ENCODE measurements at places on chromosomes 1 and 21.
A peak's percentile ranks its signal among the peaks of the same experiment; 100 is the strongest.

DNA sequence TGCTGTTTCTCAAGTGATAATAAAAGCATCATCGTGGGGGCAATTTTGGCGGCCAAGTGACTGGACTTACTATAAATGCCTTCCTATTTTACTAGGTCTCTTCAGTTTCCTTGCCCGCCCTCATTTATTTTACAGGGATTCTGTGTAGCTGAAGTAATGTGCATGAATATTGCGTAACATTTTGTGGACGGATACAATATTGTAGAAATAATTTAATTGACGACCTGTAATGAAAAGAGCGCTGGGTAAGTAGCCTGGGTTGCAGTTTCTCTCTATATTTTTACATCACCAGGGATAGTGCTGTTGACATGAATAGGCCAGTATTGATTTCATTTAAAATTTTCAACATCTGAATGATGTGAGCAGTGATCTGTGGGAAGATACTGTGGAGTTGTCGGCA is 28.1 kb upstream of the LMO4 start:
- H3K27ac ChIP-seq = no peak overlapping the region
- no peaks in the 10 kb centered on the region for H3K4me1 ChIP-seq
- ATAC-seq = no peak
- no peak overlapping the region for H3K4me3 ChIP-seq
- H3K36me3 ChIP-seq = no peaks in the 10 kb centered on the region

GRCh38 chr1:32714277-32714676 is 11.7 kb upstream of the SYNC start:
- H3K27ac ChIP-seq = no peak overlapping the region
- H3K36me3 ChIP-seq = no peaks in the 10 kb centered on the region
- H3K4me1 ChIP-seq = no peaks in the 10 kb centered on the region
- no peaks in the 10 kb centered on the region for H3K27me3 ChIP-seq

DNA sequence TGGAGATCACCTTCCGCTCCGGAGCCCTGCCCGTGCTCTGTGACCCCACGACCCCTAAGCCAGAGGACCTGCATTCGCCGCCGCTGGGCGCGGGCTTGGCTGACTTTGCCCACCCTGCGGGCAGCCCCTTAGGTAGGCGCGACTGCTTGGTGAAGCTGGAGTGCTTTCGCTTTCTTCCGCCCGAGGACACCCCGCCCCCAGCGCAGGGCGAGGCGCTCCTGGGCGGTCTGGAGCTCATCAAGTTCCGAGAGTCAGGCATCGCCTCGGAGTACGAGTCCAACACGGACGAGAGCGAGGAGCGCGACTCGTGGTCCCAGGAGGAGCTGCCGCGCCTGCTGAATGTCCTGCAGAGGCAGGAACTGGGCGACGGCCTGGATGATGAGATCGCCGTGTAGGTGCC is 9.6 kb downstream of the SPATA46 start:
- no peak overlapping the region for H3K27ac ChIP-seq
- H3K4me3 ChIP-seq = peak overlapping the region; percentile 42
- H3K4me1 ChIP-seq = no peaks in the 10 kb centered on the region
- peaks cover 26% of the 10 kb centered on the region for H3K36me3 ChIP-seq

DNA sequence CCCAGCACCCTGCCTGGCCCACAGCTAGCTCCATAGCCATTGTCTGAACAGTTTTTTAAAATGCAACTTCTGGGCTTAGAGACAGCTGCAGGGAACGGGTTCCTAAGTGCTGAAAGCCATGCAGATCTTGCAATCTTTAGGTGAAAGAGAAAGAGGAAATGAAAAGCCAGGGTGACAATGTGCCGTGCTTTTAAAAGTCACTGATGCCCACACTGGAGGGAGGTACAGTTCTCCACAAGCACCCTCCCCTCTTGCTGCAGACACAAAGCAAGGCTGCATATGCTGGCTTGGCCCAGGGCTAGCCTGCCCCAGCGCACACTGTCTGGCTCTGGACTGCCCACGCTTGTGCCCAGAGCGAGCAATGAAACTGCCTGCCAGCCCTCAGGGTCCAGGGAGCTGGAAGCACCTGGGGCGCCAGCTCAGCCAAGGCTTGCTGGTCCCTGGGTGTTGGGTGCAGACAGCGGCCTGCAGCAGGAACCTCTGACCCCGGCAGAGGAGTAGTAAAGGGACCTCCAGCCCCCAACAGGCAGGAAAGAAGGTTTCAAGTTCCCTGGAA is 70.4 kb downstream of the AJAP1 start:
- no peak for ATAC-seq
- no peak overlapping the region for H3K4me3 ChIP-seq
- H3K27me3 ChIP-seq = peaks cover 43% of the 10 kb centered on the region
- no peaks in the 10 kb centered on the region for H3K36me3 ChIP-seq

DNA sequence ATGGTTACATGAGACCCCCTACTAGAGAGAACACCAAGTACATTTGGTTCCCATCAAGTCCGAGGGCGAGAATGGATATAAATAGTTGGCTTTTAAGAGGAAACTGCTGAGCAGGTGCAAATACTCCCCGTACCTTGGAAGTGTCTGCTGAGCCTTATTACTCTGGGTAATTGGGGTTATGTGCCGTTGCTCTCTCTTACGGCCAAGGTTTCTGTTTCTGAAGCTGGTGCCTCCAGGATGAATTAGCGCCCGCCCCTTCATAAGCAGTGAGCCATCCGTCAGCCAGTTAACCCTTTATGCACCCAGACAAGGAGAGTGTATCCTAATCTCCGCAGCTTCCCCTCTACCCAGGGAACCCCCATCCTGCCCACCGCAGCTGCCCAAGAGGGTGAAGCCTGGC is 90.4 kb upstream of the AJAP1 start:
- no peaks in the 10 kb centered on the region for H3K36me3 ChIP-seq
- ATAC-seq = no peak
- H3K27ac ChIP-seq = no peak overlapping the region
- peaks cover 85% of the 10 kb centered on the region for H3K27me3 ChIP-seq

DNA sequence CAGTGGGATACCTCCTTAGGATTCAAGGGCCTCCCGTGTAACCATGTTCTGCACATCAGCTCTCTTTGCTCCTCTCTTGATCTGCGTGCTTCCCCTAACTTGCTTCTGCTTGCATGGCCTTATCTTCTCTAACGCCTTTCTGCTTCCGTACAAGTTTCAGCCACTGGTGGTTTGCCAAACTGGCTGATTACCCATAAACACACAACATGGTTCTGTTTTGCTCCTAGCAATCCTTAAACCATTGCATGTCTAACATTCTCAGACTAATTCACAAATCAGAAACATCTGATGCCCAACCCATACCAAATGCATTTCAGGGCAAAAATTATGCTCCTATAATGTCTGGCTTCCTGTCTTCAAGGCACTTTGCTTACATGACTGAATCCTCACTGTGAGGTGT is 166.4 kb downstream of the PBX1 start:
- H3K36me3 ChIP-seq = no peaks in the 10 kb centered on the region

GRCh38 chr1:119091618-119092017 is 48.8 kb downstream of the WARS2 start:
- H3K27me3 ChIP-seq = no peaks in the 10 kb centered on the region
- no peak for ATAC-seq
- no peaks in the 10 kb centered on the region for H3K4me1 ChIP-seq
- no peak overlapping the region for H3K4me3 ChIP-seq
- no peak overlapping the region for H3K27ac ChIP-seq

GRCh38 chr1:172775606-172776005 is 116.7 kb downstream of the FASLG start:
- H3K27me3 ChIP-seq = no peaks in the 10 kb centered on the region
- H3K27ac ChIP-seq = peak overlapping the region; percentile 68
- no peak overlapping the region for H3K4me3 ChIP-seq
- no peaks in the 10 kb centered on the region for H3K36me3 ChIP-seq
- H3K4me1 ChIP-seq = no peaks in the 10 kb centered on the region

DNA sequence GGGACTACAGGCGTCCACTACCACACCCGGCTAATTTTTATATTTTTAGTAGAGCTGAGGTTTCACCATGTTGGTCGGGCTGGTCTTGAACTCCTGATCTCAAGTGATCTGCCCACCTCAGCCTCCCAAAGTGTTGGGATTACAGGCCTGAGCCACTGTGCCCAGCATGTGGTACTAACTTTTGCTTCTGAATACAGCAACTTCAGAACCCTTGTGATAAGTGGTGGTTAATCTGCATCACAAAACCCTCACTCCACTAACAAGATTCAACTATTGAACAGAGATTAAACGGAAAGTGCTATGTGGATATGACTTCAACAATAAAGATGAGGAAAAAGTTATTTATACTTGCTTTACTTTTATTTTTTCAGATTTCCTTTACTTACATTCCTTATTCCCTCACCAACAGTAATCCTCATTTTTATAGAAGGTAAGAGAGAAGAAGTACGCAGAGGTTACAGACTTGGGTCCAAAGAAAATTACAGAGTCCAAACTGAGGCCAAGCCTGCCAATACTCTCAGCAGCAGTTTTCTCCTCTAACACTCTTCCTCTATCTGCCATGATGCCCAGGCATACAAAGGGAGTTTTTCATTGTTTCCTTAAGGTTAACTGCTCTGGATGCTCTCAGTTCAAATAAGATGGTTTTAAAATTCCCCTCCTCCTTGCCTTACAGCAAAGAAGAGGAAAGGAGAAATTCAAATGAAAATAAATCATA is 44.3 kb downstream of the SLC16A1 start:
- H3K27me3 ChIP-seq = no peaks in the 10 kb centered on the region
- no peak overlapping the region for H3K27ac ChIP-seq
- H3K4me3 ChIP-seq = no peak overlapping the region
- no peak for ATAC-seq
- H3K4me1 ChIP-seq = no peaks in the 10 kb centered on the region
- H3K36me3 ChIP-seq = no peaks in the 10 kb centered on the region

- H3K36me3 ChIP-seq = no peaks in the 10 kb centered on the region
- no peak for ATAC-seq
- no peaks in the 10 kb centered on the region for H3K4me1 ChIP-seq
- no peak overlapping the region for H3K27ac ChIP-seq
Observed at GRCh38 chr1:209672705-209673630, 2.2 kb upstream of the G0S2 start.

DNA sequence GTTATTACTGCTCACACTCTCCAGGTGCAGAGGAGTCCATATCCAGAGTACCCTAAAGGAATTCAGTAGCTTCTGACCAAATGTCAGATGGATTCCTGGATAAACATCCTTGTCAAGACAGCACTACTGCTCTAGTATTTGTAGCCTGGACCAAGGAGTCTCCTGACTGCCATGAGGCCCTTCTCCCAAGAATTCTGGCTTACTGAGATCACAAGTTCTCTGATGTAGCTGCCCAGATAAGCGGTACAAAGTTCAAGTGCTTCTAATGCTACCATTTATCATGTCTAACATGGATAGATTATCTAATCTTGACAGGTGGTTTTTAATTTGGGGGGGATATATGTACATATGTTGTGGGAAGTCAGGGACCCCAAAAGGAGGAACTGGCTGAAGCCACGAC is 196.6 kb upstream of the HMCN1 start:
- no peak for ATAC-seq
- no peak overlapping the region for H3K4me3 ChIP-seq
- H3K27me3 ChIP-seq = no peaks in the 10 kb centered on the region

GRCh38 chr1:12161662-12162458 is 4.9 kb upstream of the TNFRSF1B start:
- no peaks in the 10 kb centered on the region for H3K4me1 ChIP-seq
- peaks cover 10% of the 10 kb centered on the region for H3K27me3 ChIP-seq
- H3K4me3 ChIP-seq = no peak overlapping the region
- peak; percentile 88 for ATAC-seq
- H3K36me3 ChIP-seq = no peaks in the 10 kb centered on the region
- H3K27ac ChIP-seq = peak overlapping the region; percentile 69

DNA sequence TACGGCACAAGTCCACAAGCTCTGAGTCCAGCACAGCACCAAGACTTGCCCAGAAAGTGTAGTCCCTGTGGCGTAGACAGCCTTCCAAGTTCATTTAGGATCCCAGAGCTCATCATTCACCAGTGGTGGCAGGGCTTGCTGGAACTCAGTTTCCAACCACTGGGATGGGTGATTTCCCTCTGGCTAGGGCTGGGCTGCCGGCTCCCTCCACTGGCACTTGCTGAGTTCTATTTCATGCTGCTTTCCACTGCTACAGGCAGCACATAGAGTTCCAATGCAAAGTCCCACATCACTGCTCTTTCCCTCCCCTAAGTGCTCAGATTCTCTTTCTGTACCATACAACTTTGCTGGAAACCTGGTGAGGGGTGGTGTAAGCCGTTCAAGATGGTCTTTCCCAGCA is 510.3 kb upstream of the TMPRSS15 start:
- no peak for ATAC-seq
- no peaks in the 10 kb centered on the region for H3K27me3 ChIP-seq
- H3K4me1 ChIP-seq = no peaks in the 10 kb centered on the region
- H3K27ac ChIP-seq = no peak overlapping the region
- H3K4me3 ChIP-seq = no peak overlapping the region
- no peaks in the 10 kb centered on the region for H3K36me3 ChIP-seq

DNA sequence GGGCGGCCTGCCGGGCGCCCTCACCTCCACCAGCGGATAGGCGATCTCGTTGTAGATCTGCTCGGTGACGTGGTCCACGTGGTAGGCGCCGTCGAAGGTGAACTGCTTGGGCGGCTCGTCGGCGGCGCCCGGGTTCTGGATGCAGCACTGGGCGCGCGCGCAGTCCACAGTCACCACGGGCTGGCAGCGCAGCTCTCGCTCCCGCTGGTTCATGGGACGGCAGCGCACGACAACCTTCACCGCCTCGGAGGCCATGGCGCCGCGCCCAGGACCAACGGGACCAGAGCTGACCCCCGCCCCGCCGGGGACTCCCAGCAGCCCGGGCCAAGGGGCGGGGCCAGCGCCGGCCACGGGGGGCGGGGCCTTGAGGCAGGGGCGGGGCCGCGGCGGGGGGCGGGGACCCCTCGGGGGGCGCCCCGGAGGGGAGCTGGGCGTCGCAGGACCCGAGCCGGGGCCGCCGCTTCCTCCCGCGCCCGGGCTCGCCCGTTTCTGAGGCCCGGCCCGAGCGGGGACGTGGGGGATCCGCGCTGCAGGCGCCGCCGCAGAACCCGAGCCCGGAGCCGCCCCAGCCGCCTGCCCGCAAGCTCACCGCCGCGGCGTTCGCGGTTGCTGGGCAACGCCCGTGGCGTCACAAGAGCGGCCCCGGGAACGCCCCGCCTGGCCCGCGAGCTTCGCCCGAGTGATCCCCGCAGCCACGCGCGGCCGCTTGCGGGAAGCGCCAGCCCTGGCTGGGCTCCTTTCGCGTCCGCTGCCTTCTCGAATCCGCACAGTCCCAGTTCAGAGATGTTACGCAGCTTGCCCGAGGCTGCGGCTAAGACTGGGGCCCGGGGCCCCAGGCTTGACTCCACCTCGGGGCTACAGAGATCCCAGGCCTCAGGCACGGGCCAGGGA is at the start of gene KIF17:
Gene KIF17 (minus strand): TSS at position 556 of the 891 bp plus-strand sequence. CDS start 301 bp downstream, at position 255.
- peaks cover 37% of the 10 kb centered on the region for H3K27me3 ChIP-seq
- H3K4me1 ChIP-seq = peaks cover 13% of the 10 kb centered on the region
- H3K4me3 ChIP-seq = peak within 1 kb of the TSS; percentile 24
- no peaks in the 10 kb centered on the region for H3K36me3 ChIP-seq
- H3K27ac ChIP-seq = no peak within 1 kb of the TSS

- no peaks in the 10 kb centered on the region for H3K36me3 ChIP-seq
- no peaks in the 10 kb centered on the region for H3K27me3 ChIP-seq
- H3K4me1 ChIP-seq = no peaks in the 10 kb centered on the region
- H3K4me3 ChIP-seq = no peak overlapping the region
- no peak overlapping the region for H3K27ac ChIP-seq
Observed at GRCh38 chr1:194268839-194269238, 1082.4 kb upstream of the B3GALT2 start.

GRCh38 chr1:85276978-85277639 is 677 bp upstream of the BCL10 start:
- H3K4me3 ChIP-seq = peak overlapping the region; percentile 69
- H3K36me3 ChIP-seq = peaks cover under 1% of the 10 kb centered on the region
- H3K4me1 ChIP-seq = peaks cover 21% of the 10 kb centered on the region
- peak overlapping the region; percentile 97 for H3K27ac ChIP-seq
- no peak for ATAC-seq

GRCh38 chr1:202013603-202014002 is 3.2 kb downstream of the ELF3 start:
- H3K4me3 ChIP-seq = no peak overlapping the region
- no peaks in the 10 kb centered on the region for H3K4me1 ChIP-seq
- peaks cover 7% of the 10 kb centered on the region for H3K36me3 ChIP-seq
- H3K27ac ChIP-seq = no peak overlapping the region

All from gastroesophageal sphincter (tissue), 4 donors.